ENCODE measurements at places on chromosomes 4 and X.
A peak's percentile ranks its signal among the peaks of the same experiment; 100 is the strongest.

DNA sequence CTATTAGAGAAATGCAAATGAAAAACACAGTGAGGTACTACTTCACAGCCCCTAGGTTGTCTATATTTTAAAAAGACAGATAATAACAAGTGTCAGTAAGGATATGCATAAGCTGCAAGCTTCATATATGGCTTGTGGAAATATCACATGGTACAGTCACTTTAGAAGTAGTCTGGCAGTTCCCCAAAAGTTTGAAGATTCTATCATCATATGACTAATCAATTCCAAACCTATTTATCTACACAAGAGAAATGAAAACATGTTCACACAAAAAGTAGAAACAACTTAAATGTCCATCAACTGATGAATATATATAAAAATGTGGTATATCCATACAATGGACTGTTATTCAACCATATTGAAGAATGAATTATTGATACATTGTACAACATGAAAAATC, 185.8 kb upstream of the STK26 start:
- DNase-seq: peak; percentile 28

GRCh38 chr4:78618436-78618835, 66.9 kb downstream of the ANXA3 start:
- DNase-seq: no peak

DNA sequence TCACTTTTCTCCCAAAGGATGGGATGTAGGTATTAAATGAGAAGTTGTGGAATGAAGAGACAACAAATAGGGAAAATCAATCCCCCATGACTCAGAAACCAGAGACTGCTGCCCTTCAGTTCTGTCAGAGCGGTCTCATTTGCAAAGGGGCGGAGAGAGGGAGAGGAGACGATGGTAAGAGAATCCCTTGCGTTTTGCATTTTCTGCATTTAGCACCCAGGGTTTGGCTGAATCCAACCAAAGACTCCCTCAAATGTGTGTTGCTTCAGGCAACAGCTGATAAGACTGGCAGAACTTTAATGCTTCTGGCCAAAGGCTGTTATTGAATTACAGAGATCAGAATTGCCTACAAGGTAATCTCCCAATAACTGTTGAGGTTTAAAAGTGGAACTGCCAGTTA, 230.2 kb downstream of the EVC2 start:
- no peak for DNase-seq

DNA sequence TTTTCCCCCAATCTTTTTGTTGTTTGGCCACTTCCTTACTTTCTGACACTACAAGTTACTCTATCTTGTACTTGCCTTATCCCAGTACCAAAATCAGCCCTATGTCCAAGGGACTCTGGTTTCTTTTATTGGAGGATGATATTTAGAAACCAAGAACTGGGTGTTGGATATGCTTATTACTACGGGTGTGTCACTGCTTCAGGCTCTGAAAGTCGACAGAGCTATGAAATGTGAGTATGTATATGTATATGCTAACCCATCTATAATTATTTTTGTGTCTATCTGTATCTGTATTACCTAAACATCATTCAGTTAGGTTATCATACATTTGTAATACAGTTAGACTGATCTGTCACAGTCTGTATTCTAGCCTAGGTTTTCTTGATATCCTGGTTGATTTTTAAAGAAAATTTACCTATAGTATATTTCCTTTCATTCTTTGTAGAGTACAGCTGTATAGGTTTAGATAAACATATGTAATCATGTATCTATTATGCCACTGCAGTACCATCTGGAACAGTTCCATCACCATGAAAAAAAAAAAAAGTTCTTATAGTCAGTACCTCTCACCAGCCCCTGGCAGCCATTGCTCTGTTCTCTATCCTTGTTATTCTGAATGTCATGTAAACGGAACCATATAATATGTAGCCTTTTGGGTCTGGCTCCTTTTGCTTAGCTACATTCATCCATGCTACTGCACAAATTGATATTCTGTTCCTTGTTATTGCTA, 18.1 kb downstream of the SEC24B start:
- DNase-seq: peak; percentile 35

GRCh38 chr4:118850488-118851173, 14.7 kb upstream of the SEC24D start:
- peak; percentile 38 for DNase-seq
